ENCODE measurements at places on chromosomes 1 and 21.
A peak's percentile ranks its signal among the peaks of the same experiment; 100 is the strongest.

DNA sequence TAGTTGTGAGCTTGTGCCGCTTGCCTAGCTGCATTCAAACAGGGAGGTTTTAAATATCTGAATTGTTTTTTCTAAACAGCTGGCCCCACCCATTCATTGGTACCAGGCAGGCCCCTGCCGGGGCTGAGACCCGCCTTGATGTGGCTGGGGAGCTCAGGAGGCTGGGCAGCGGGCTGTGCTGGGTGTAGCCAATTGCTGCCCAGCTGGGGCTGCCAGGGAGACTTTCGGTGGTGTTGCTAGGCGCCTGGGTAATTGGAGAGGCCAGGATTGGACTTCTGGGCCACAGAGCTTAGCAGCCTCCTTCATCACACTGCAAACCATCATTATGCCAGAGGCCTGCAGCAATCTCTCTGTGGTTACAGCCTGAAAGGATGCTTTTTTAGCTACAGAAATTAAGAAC lies 12.2 kb downstream of the RHBDL2 start:
- DNase-seq = no peak

DNA sequence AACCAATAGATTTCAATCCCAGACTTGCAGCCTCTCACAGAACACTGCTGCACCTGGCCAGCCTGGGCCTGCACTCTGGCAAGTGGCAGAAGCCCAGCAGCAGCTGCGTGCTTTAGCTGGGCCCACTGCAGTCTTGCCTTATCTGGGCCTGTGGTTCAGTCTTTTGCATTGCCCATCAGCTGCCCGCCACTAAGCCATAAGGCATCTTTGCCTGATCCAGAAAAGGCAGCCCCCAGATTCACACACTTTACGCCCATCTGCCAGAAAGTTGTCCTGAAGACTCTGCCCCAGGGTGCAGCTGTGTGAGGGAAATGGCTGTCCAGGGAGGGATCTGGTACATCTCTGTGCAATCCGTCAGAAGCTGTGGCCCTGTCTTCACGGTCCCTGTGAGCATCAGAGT lies 217.0 kb downstream of the DNAH14 start:
- DNase-seq = no peak

- no peak for DNase-seq
These were observed 46.3 kb downstream of the EIF2D start for GRCh38 chr1:206565995-206566394.

- DNase-seq = no peak
These were observed 125.5 kb downstream of the CLEC20A start for GRCh38 chr1:178371235-178371634.

GRCh38 chr1:220438741-220439140 lies 89.2 kb upstream of the MARK1 start:
- DNase-seq = no peak

DNA sequence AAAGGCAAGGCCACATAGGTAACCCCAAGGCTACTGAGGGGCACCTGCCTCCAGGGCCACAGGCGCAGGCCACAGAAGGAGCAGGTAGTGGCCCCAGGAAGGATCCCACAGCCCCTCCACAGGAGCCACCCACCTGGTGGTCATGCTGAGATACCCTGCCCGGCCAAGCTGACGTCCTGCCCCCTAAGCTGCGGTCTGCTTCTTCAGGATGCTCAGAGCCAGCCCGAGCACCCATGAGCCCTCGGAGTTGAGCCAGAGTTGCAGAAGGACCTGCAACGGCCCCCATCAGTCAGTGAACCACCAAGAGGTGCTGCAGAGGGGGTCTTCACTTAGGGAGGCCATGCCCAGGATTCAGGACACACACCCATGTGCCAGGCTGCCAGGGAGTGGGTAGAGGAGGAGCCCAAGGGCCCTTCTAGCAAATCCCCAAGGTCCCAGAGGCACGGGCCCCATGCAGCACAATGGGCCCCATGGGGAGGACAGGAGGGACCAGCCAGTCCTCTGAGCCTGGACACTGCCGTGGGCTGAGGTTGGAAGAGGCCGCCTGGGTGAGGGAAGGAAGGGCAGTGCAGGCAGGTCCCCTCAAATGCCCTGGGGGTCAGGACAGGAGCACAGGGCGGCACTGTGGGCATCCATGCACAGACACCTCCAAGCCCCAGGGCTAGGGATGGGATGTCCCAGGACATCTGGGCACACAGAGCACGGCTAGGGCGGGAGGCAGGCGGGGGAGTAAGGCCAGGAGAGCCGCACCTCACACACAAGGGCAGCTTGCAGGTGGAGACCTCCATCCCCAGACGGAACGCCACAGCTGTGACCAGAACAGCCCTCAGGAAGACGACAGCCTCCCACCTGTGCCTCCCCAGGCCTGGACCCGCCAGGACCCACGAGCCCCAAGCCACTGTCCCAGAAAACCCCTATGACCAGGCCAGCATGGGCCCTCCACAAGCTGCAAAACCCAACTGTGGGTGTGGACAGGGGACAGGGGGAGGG lies 20.5 kb downstream of the WNT9A start:
- no peak for DNase-seq

DNA sequence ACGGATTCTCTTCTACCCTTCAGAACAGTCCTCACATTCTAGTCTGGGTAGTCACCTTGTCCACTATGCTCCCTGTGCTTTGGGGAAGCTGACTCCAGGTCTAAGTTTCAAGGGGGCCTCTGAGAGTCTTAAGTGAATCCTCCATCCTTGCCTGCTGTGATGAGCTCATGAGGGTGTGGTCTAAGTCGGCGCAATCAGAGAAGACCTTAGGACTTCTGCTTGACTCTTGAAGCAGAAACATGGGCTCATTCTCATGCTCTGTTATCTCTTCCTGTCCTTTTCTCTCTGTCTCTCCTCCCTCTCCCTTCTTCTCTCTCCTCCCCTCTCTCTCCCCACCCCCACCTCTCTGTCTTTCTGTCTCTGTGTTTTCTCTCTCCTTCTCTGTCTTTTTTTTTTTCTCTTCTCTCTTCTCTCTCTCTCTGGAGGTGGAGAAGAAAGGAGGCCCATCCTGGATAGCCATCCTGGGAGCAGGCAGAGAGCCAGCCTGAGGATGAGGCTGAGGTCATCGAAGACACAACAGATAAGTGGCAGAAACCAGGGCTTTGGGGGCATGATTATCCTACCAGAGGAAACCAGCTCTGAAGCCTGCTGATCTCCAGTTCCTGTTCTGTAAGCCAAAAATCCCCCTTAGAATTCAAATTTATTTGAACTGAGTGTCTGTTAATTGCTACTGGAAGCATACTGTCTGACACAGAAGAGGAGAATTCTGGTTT lies 245.6 kb downstream of the SIPA1L2 start:
- no peak for DNase-seq

GRCh38 chr1:155007251-155007828 lies 4.7 kb downstream of the ZBTB7B start:
- no peak for DNase-seq

DNA sequence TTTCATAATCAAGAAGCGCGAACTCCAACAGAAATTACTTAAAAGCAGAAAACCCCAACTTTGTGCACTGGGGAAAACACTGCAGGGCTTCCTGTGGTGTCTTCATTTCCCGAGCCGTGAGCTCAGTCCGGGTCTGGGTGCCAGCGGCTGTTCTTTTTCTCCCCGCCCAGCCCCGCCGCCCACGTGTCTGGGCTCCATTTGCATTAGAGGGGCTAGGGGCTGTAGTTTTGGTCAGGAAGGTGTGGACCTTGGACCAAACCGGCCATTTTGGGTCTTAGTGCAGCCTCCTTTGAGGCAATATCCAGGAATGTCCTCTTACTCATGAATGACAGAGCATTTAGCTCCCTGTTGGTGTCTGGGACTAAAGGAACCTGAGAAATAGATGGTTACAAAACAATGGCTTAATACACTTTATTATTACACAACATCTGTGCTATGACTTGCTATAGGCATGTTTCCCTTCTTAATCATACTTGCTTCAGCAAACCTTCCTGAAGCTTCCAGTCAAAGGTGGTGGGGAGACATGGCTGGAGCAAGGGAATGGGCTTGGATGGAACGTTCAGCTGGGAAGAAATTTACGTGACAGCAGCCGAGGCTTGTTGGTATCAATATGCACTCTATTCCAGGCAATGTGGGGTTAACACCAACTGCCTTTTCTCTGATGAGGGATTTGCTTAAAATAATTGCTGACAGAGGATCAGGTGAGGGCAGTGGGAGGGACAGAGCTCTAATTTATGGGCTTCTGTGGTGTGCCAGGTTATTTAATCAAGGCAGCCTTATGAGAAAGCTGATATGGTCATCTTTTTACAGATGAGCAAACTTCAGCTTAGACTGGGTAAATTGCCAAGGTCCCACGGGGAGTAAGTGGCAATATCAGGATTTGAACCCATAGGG lies 1.1 kb downstream of the AGTRAP start:
- no peak for DNase-seq

- DNase-seq = no peak
These were observed 108.4 kb downstream of the NEK7 start for GRCh38 chr1:198265073-198265661.

DNA sequence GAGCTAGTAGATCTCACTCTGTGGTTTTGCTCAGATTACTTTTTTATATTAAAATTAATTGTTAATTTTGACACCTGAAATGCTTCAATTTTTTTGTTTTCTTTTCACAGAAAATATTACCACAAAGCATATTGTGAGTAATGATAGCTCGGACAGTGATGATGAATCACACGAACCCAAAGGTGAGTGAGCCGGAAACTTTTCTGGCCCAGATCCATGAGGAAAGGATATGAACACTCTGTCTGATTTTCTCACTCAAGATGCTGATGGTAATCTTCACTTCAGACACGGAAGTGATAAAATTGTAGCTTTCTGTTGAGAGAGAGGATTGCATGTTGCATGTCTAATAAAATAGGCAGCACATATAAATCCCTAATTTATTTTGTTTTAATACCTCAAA lies 121.8 kb downstream of the PLA2G4A start:
- DNase-seq = no peak

DNA sequence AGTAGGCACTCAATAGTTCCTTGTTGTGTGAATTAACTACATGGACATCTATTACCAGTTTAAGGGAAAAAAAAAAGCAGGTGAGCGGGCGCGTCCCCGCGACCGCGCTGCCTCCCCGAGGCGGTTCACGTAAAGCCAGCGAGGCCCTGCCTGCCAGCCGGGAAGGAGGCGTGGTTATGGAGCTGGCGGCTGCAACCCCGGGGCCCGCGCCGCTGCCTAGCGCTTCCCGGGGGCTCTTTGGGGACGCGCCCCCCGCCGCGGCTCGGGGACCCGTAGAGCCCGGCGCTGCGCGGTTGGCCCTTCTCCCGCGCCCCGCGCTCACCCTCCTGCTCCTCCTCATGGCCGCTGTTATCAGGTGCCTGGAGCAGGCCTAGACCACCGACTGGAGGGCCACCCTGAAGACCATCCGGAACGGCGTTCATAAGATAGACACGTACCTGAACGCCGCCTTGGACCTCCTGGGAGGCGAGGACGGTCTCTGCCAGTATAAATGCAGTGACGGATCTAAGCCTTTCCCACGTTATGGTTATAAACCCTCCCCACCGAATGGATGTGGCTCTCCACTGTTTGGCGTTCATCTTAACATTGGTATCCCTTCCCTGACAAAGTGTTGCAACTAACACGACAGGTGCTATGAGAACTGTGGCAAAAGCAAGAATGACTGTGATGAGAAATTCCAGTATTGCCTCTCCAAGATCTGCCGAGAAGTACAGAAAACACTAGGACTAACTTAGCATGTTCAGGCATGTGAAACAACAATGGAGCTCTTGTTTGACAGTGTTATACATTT lies 2.6 kb upstream of the CC2D1B start:
- DNase-seq = peak; percentile 53

DNA sequence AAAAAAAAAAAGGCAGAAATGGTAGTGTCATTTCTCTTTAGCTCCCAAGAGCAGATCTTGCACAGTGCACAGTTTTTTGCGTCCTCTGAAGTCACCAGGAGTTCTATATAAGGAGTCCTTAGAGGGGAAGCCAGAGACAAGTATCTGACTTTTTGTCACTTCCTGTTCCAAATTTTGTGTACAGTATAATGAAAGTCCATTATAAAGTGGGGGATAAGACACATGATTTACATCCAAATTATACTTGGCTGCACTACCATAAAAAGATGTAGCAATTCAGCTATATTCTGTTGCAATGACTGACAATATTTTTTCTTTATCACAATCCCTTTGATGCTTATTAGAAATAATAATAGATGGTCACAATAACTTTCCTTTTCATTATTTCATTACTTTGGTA lies 1276.9 kb upstream of the ADGRL2 start:
- no peak for DNase-seq

DNA sequence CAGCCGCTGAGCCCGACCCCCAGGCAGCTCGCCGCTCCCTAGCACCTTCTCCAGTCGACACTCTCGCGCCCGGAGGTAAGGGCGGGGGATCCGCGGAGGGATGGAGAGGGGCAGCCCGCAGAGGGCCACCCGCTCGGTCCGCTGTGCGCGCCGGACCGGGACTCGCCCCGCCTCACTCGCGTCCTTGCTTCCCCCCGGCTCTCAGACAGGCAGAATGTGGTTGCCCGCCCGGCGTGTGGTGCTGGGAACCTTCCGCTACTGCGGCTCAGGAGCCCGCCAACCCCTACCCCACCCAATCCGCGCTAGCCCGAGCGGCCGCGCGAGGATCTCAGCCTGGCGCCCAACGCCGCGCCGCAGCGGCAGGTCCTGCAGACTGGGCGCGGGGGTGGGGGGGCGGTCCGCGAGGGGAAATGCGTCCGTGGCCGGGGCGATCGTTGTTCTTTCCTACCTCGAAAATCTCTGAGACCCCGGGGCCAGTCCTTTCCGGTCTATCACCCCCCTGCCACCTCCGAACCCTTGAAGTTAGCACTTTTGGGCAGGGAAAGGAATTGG lies 404 bp downstream of the LRRC8C start:
- peak; percentile 40 for DNase-seq

- no peak for DNase-seq
These were observed 294.1 kb upstream of the KAZN start for GRCh38 chr1:14304381-14304865.

- DNase-seq = no peak
These were observed 40.0 kb downstream of the ZSCAN20 start for GRCh38 chr1:33512226-33513011.

GRCh38 chr1:226943927-226944326 lies 3.8 kb downstream of the COQ8A start:
- DNase-seq = no peak

- no peak for DNase-seq
These were observed 29.4 kb downstream of the FRRS1 start for GRCh38 chr1:99737016-99737415.

GRCh38 chr1:113686891-113687618 lies 72.2 kb downstream of the PHTF1 start:
- DNase-seq = no peak

- DNase-seq = no peak
These were observed 6.7 kb upstream of the LGALS8 start for GRCh38 chr1:236516929-236517704.

DNA sequence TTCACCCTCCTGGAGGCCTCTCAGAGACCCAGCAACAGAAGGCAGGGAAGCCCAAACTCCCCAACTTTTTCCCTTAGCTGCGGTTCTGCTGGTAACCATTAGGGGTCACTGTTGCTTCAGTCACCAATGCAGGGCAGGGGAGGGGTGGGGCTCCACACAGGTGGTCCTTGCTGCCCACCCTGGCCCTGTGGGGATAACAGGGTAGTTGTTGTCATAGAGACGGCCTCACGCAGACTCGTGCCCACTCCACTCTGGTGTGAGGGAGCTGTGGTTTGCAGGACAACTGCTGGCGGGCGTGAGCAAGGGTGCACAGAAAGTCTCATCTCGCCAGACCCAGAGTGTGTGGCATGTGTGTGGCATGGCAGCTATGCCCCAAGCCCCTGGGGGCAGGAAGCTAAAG lies 19.9 kb downstream of the INSRR start:
- DNase-seq = no peak
